ENCODE measurements at places on chromosomes 5 and 9. TPM values are rescaled to one million over a fixed set of nuclear protein-coding genes. Genes with fewer than 3 reads are reported as not detected.

- H3K4me3 ChIP-seq, result no peak overlapping the region
- DNase-seq, result no peak
- no peaks in the 10 kb centered on the region for H3K36me3 ChIP-seq
- H3K27ac ChIP-seq, result no peak overlapping the region
- H3K4me1 ChIP-seq, result no peaks in the 10 kb centered on the region
These were observed 13.6 kb upstream of the COMMD10 start for GRCh38 chr5:116071211-116071610.

DNA sequence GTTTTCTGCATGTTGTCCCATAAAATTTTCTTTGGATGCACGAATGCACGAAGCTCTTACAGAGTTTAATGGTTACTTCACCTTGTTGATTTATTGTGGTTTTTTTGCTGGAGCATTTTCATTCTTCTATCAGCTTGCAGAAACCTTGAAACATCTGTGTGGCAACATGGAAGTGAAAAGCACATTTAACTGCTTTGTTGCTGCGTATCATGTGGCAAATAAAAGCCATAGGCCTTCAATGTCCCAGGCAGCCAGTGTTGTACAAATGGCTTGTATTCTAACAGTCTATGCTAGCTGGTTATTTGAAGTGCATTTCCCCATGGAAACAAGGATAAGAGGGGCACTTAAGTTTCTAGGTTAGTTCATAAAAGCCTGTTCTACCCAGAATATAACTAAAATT lies 42.5 kb upstream of the RASGRF2 start:
- H3K27me3 ChIP-seq, result no peaks in the 10 kb centered on the region
- H3K4me1 ChIP-seq, result no peaks in the 10 kb centered on the region
- no peak overlapping the region for H3K27ac ChIP-seq
- H3K4me3 ChIP-seq, result no peak overlapping the region

DNA sequence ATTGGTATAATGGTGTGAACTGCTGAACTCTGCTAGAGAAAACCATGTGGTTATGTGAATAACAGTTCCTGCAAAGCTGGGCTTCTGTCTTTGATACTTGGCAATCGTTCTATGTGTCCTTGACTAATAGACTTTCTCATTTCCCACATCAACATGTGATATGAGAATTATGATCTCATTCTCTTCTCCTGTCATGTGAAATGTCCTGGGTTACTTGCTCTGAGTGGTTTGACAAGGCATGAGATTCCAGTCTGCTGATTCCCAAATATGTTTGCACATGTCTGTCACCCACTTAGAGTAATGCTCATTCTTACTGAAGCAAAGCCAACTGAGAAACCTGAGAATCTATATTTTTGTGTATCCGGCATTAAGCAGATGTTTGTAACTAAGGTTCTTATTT lies 141.2 kb downstream of the PARP8 start:
- H3K4me1 ChIP-seq, result no peaks in the 10 kb centered on the region
- no peak overlapping the region for H3K4me3 ChIP-seq
- H3K36me3 ChIP-seq, result no peaks in the 10 kb centered on the region
- no peaks in the 10 kb centered on the region for H3K27me3 ChIP-seq
- DNase-seq, result no peak
- peak overlapping the region; percentile 53 for H3K27ac ChIP-seq

DNA sequence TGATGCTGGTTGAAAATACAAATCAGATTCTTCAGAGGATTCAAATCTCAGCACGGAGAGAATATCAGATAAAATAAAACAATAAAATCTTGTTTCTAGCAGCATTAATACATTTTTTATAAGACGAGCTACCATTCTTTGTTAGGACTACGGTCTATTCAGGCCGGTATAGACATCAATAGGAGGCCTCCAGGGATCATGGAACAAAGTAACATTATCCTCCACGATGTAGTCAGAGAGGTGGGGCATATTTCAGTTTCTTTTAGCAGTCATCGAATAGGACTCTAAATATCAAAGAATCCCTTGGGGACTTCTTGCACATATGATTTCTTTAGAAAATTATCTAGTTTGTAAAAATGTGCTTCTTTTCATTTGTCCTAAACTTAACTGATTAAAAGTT lies 225.9 kb upstream of the HAPLN1 start:
- DNase-seq, result no peak
- H3K27me3 ChIP-seq, result no peaks in the 10 kb centered on the region
- H3K4me3 ChIP-seq, result no peak overlapping the region
- no peaks in the 10 kb centered on the region for H3K36me3 ChIP-seq
- H3K27ac ChIP-seq, result no peak overlapping the region

DNA sequence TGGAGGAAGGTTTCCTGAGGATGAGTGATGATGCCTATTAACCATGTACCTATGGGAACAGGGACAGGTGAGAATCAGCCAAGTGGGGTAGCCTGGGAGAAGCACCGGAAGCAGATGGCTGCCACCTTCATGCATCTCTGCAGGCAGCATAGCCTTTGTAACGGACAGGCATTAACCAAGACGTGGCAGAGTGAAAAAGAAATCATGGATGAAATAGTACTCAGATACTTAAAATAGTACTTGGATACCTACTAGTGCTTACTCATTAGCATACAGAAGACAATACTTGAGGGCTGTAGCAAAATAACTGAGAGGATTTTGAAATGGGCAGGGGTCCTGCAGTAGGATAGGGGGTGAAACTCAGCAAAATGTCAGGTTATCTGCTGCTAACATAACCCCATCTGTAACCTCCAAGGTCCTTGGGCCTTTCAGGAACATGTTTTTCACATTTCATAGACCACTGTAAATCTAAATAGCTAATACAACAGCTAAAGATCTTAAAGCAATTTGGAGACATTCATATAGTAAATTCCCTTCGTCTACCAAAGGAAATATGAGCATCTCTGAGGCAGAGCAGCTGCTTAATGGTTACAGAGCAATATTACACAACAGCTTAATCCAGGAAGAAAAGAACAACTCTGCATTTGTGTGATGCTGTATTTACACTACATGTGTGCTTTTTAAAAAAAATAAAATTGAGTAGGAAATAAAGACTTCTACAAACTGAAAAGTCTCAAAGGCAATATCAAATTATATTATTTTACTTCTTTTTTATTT lies 154.3 kb downstream of the NFIB start:
- no peak overlapping the region for H3K4me3 ChIP-seq
- DNase-seq, result no peak

DNA sequence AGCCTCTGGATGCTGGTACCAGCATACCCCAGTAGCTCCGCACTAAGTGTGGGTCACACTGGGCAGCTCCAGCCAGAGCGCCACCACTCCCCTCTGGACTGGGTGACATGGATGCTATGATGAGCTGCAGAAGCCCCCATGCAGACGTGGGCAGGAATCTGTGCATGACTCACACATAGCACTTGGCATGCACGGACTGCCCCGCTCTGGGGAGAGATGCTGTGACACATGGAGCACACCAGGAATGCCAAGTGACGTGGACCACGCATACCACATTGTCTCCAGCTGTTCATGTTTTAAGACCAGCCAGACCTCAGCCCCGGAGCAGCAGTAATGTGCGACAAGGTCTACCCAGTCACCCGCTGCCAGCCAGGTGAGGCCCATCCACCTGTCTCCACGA lies 64.1 kb downstream of the SEMA4D start:
- DNase-seq, result no peak
- no peaks in the 10 kb centered on the region for H3K36me3 ChIP-seq
- H3K27ac ChIP-seq, result no peak overlapping the region
- H3K4me1 ChIP-seq, result no peaks in the 10 kb centered on the region
- H3K27me3 ChIP-seq, result no peaks in the 10 kb centered on the region

DNA sequence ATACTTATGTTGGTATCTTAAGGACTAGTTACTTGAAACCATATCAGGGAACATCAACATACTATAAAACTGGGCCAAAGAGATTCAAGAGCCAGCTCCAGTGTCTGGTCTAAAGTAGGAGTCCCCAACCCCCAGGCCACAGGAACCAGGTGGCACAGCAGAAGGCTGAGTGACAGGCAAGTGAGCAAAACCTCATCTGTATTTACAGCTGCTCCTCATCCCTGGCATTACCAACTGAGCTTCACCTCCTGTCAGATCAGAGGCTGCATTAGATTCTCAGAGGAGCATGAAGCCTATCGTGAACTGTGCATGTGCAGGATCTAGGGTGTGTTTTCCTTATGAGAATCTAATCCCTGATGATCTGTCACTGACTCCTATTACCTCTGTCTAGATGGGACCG lies 581.6 kb upstream of the CDH9 start:
- no peaks in the 10 kb centered on the region for H3K4me1 ChIP-seq
- no peak overlapping the region for H3K4me3 ChIP-seq
- no peak overlapping the region for H3K27ac ChIP-seq
- no peaks in the 10 kb centered on the region for H3K27me3 ChIP-seq
- H3K36me3 ChIP-seq, result no peaks in the 10 kb centered on the region

- no peak overlapping the region for H3K4me3 ChIP-seq
- H3K27me3 ChIP-seq, result no peaks in the 10 kb centered on the region
- H3K4me1 ChIP-seq, result no peaks in the 10 kb centered on the region
- H3K36me3 ChIP-seq, result no peaks in the 10 kb centered on the region
- no peak overlapping the region for H3K27ac ChIP-seq
These were observed 88.5 kb upstream of the SEMA6A start for GRCh38 chr5:116663081-116663480.

- no peak overlapping the region for H3K27ac ChIP-seq
- no peak for DNase-seq
- no peaks in the 10 kb centered on the region for H3K27me3 ChIP-seq
- no peaks in the 10 kb centered on the region for H3K36me3 ChIP-seq
- H3K4me3 ChIP-seq, result no peak overlapping the region
These were observed 149.7 kb downstream of the CAAP1 start for GRCh38 chr9:26742828-26743476.

- H3K27me3 ChIP-seq, result no peaks in the 10 kb centered on the region
- H3K4me3 ChIP-seq, result no peak overlapping the region
- DNase-seq, result no peak
- H3K27ac ChIP-seq, result no peak overlapping the region
These were observed 20.8 kb downstream of the PLGRKT start for GRCh38 chr9:5416953-5417352.

- H3K4me1 ChIP-seq, result no peaks in the 10 kb centered on the region
- DNase-seq, result no peak
- H3K4me3 ChIP-seq, result no peak overlapping the region
- no peaks in the 10 kb centered on the region for H3K27me3 ChIP-seq
These were observed 12.0 kb downstream of the GPSM1 start for GRCh38 chr9:136339173-136339957.

DNA sequence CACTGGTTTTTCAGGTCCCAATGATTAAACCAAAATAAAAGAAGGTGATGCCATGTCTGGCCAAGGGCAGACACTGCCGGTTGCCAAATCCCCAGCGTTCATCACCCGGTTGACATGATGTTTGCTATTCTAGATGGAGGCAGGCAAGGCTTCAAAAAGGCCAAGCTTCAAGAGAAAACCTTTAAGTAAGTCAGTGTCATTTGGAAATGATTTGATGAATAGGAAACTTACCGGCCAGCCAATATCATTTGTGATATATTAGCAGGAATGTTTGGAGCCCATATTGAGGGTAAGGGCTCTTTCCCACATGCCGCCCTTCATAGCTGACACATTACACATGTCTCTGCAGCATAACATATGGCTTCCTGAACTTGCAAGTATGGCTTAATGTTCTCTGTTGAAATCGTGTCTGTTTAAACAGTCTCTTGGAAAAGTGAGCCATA lies 89.5 kb upstream of the TTC23L start:
- H3K27ac ChIP-seq, result no peak overlapping the region
- no peak overlapping the region for H3K4me3 ChIP-seq
- no peaks in the 10 kb centered on the region for H3K4me1 ChIP-seq
- DNase-seq, result no peak
- H3K36me3 ChIP-seq, result no peaks in the 10 kb centered on the region

GRCh38 chr9:3962971-3963642 lies 336.8 kb downstream of the GLIS3 start:
- peak overlapping the region; percentile 45 for H3K27ac ChIP-seq
- H3K4me3 ChIP-seq, result no peak overlapping the region
- no peaks in the 10 kb centered on the region for H3K36me3 ChIP-seq
- H3K4me1 ChIP-seq, result no peaks in the 10 kb centered on the region
- peak; percentile 77 for DNase-seq
- H3K27me3 ChIP-seq, result no peaks in the 10 kb centered on the region

GRCh38 chr5:103066326-103066725 lies 53.6 kb downstream of the GIN1 start:
- H3K4me1 ChIP-seq, result no peaks in the 10 kb centered on the region
- no peaks in the 10 kb centered on the region for H3K27me3 ChIP-seq
- H3K27ac ChIP-seq, result no peak overlapping the region
- no peak for DNase-seq
- H3K36me3 ChIP-seq, result no peaks in the 10 kb centered on the region

DNA sequence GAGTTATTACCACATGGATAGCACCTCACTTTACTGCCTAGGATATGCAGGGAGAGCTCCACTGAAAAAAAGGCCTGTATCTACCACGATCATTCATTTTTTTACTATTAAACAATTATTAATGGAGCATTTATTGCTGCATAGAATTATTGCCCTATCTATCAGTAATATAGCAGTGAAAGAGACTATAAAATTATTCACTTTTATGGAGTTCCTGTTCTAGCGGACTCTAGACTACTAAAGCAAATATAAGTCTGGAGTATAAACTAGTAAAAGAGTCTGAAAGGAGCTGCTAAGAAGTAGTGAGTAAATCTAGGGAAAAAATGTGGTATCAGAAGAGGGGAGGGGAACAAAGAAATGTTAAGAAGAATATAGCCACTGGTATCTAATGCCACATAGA lies 150.4 kb upstream of the CYLC2 start:
- no peaks in the 10 kb centered on the region for H3K36me3 ChIP-seq
- no peak overlapping the region for H3K27ac ChIP-seq
- H3K27me3 ChIP-seq, result no peaks in the 10 kb centered on the region
- DNase-seq, result no peak
- no peak overlapping the region for H3K4me3 ChIP-seq

GRCh38 chr5:56447232-56447631 lies 214.1 kb upstream of the ANKRD55 start:
- H3K36me3 ChIP-seq, result no peaks in the 10 kb centered on the region
- H3K27ac ChIP-seq, result no peak overlapping the region
- no peaks in the 10 kb centered on the region for H3K27me3 ChIP-seq
- no peak overlapping the region for H3K4me3 ChIP-seq
- DNase-seq, result no peak

Gene WDR55
- total RNA-seq, result 12.4 TPM

Gene OR1J2
- not detected for total RNA-seq

Gene PPP3R2
- total RNA-seq, result not detected

Gene BNC2
- 68.3 TPM for total RNA-seq

Gene SPATA31E1
- total RNA-seq, result not detected

Gene SHOC1
- not detected for total RNA-seq

Gene MLANA
- not detected for total RNA-seq

All from right atrium auricular region (tissue), 2 donors.